ENCODE measurements at places on chromosomes 5 and 9. TPM values are rescaled to one million over a fixed set of nuclear protein-coding genes. Genes with fewer than 3 reads are reported as not detected.
A peak's percentile ranks its signal among the peaks of the same experiment; 100 is the strongest.

- no peak for DNase-seq
Observed at GRCh38 chr9:133475292-133476012, 3.4 kb downstream of the SLC2A6 start.

DNA sequence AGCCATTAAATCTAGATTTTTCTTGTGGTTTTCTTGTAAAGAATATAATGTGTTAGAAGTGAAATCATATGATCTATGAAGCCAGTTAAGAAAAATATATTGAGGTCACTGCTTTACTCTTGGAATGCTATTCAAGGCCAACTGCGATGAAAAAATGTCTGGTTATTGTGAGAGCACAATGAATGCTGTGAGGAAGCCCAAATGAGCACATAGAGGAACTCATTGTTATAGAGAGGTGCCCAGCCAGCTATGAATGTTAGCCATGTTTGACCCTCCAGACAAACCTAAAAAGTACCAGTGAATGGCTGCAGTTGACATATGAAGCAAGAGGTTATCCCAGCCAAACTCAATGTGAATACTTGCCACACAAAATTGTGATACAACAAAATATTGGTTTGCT lies 359.8 kb upstream of the FAM174A start:
- DNase-seq = no peak

GRCh38 chr5:87210076-87210475 lies 57.6 kb upstream of the RASA1 start:
- no peak for DNase-seq

The PCDHGA12 gene
- total RNA-seq = 3.2 TPM

DNA sequence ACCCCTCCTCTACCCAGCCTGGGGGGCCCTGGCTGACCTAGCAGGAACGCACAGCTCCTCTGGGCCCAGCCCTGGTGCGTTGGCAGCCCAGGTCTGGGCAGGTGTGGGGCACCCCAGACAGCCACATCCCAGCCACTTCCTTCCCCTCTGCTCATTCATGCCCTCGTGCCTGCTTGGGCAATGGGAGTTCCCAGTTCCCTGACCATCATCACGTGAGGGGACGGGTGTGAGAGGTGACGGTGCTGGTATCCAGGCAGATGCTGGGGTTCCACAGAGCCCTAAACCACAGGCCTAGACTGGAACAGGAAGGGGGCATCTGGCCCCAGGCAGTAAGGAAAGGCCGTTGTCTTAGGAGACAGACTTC lies 8.4 kb downstream of the RALGDS start:
- DNase-seq = peak; percentile 72

The PRLR gene
- 2.2 TPM for total RNA-seq

- no peak for DNase-seq
Observed at GRCh38 chr9:90904706-90905478, 103.3 kb downstream of the SYK start.

DNA sequence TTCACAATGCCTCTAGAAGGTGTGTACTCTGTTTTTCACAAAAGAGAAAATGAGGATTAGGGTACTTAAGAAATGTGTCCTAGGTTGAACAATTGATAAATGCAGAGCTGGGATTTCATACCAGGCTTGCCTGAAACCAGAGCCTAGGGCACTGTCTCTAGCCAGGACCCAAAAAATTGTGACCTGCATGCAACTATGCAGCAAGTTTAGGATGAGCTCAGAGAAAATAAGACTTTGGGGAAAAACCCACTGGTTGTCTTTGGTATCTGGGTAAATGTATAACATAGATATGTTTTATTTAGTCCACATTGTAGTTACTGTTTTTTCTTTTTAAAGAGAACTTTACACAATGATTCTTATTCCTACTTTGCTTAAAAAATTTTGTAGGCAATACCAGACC lies 177.1 kb upstream of the SEMA6A start:
- no peak for DNase-seq

The SLC6A18 gene
- total RNA-seq = not detected

DNA sequence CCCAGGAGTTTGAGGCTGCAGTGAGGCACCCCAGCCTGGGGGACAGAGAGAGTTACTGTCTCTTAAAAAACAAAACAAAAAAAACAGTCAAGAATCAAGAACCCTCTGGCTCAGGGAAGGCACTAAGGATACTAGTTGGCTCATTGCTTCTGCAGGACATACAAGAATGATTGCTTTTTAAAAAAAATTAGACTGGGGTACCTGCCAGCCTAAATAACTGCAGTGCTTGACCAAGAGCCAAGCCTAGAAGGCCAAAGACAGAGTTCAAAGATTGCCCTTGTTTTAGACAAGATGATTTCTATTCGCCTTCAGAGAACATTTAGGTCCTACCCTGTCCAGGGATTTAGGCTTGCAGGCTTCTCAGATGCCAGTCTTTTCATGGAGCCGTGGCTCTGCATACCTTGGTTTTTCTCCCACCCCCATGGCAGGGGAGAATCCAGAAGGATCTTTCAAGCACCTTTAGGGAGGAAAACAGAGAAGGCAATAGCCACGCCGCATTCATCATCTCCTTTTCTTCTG lies 93.7 kb upstream of the IL6ST start:
- no peak for DNase-seq

The ABITRAM gene
- total RNA-seq = 11.3 TPM

The BTNL8 gene
- total RNA-seq = not detected

DNA sequence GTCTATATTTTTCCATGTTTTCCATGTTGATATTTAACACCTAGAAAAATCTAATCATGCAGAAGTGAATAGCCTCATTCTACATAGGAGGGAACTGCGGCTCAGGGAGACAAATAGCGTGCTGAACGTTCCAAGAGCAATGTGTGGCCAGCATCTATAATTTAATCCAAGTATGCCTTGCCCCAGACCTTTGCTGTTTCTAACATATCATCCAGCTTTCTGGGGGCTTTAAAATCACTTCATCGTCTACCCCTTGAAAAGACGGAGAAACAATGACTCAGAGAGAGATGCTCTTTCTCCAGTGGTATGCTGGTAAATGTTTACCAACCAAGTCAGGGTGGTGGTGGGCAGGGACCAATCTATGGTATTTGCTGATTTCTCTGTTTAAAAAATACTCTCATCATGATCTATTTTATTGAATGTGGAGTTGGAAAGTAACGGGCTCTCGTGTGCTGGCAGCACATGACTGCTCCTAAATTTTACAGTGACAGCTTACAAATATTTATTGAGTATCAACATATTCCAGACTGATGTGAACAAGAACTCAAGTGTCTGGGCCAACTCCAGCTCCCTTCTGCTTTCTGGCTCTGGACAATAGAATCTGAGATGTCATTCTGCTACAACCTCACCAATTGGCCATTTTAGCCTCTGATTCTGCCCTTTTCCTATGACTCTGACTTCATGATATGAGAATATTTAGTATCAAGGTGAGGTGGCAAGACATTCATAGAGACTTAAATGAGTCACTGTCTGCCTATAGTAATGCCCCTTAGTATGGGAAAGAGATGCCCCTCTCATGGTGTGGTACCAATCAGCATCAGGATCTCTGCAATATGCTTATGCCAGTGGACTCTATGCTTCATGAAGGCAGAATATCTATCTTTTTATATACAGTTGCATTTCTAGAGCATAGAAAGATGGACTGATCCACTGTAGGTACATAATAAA lies 407.4 kb upstream of the TNC start:
- DNase-seq = no peak

The ZCCHC10 gene
- total RNA-seq = 9.9 TPM

- DNase-seq = no peak
Observed at GRCh38 chr5:53607886-53608285, 47.4 kb downstream of the NDUFS4 start.

The DBH gene
- not detected for total RNA-seq

The CCL19 gene
- not detected for total RNA-seq

The DPP7 gene
- total RNA-seq = 96.6 TPM

- DNase-seq = no peak
Observed at GRCh38 chr5:92836855-92837755, 743.9 kb downstream of the NR2F1-AS1 start.

The PLAC8L1 gene
- not detected for total RNA-seq

DNA sequence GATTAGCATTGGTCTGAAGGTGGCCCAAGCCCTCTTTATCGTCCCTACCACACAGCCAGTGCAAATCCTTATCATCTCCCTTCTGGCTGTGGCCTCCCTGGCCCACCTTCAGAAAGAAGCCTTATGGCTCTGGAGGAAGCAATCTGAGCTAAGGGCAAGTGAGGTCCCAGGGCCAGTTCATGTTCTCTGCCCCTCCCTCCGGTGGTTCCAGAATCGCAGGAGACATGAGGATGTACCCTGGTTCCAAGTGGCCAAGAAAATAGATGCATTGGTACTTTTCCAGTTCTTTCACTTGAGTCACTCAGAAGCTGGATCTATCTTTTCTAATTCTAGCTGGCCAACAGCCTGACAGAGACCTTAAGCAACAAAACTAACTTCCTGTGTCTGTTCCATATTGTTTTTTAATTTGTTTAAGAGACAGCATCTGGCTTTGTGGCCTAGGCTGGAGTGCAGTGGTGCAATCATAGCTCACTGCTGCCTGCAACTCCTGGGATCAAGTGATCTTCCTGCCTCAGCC lies 60.7 kb downstream of the LHFPL2 start:
- no peak for DNase-seq

The RASGEF1C gene
- total RNA-seq = not detected

DNA sequence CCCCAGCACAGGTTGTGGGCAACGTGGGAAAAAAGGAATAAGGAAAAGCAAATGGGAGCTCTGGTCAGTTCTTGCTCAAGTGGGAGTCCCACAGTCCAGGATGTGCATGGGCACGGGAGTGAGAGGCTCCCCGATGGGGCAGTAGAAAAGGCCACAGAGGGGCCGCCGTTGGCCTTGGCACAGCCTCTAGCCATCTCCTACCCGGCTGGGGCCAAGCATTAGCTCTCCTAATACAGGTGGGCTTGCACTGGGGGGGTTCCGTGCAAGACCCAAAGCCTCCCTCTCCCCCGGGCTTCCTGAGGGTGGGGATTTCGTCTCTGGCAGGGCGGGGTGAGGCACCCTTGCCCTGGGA lies 212.2 kb upstream of the MVB12B start:
- no peak for DNase-seq

The ZBED3 gene
- 3.7 TPM for total RNA-seq

- no peak for DNase-seq
Observed at GRCh38 chr9:107394264-107394663, 95.3 kb downstream of the KLF4 start.

The RFX3 gene
- 1.7 TPM for total RNA-seq

The ARSB gene
- total RNA-seq = 17.0 TPM

DNA sequence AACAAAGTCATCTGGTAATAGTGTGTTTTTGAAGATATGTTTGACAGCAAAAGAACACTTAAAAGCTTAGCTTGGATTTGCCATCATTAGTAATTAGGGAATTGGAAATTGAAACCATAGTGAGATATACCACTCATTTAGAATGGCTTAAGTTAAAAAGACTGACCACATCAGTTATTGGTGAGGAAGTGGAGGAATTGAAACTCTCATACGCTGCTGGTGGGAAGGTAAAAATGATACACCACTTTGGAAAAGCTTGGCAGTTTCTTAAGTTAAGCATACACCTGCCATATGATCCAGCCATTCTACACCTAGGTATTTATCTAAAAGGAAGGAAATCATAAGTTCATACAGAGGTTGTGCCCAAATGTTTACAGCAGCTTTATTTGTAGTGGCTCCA lies 213.2 kb downstream of the TRIO start:
- DNase-seq = no peak

The PCDHGA8 gene
- 8.1 TPM for total RNA-seq

GRCh38 chr9:130167927-130168326 lies 4.3 kb upstream of the NCS1 start:
- no peak for DNase-seq

The TEK gene
- 36.5 TPM for total RNA-seq

The SYK gene
- 2.4 TPM for total RNA-seq
